Dermis microvascular lymphatic vessel endothelial cell (primary cell): ENCODE measurements at places on chromosomes 3 and 15. TPM values are rescaled to one million over a fixed set of nuclear protein-coding genes. Genes with fewer than 3 reads are reported as not detected.

Gene IL12A
- total RNA-seq, result 0.13 TPM in 1 of 2 replicates, not detected in the other

Gene SLC22A14
- total RNA-seq, result under 0.01 TPM in 1 of 2 replicates, not detected in the other

Gene ACAA1
- 34.9 and 45.1 TPM in 2 replicates for total RNA-seq

Gene PATL2
- total RNA-seq, result under 0.01 and 0.13 TPM in 2 replicates

Gene GPD1L
- 13.4 and 13.9 TPM in 2 replicates for total RNA-seq

DNA sequence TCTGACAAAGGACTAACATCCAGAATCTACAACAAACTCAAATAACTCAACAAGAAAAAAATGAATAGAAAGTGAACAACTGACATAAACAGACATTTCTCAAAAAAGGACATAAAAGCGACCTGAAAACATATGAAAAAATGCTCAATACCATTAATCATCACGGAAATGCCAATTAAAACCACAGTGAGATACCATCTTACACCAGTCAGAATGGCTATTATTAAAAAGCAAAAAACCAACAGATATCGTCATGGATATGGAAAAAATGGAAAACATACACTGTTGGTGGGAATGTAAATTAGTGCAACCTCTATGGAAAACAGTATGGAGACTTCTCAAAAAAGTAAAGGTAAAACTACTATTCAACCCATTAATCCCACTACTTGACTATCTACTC lies 53.3 kb downstream of the ZNF385D start:
- no peak for DNase-seq

DNA sequence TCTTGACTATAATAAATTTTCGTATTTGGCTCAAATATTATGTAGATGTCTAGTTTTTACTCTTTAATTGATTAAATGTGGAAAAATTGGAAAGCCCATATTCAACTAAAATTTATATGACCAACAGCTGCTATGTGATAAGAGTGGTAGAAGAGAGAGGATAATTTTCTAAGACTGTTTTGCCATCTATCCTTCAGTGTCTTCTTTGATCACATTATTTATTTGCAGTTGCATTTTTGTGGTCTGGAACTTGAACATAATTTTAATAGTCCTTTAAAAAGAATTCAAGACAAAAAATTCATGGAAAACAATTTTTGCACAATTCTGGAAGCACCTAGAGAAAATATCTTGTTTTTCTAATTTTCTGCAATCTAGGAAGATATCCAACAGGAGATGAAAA lies 213.3 kb upstream of the THBS1 start:
- DNase-seq, result no peak

DNA sequence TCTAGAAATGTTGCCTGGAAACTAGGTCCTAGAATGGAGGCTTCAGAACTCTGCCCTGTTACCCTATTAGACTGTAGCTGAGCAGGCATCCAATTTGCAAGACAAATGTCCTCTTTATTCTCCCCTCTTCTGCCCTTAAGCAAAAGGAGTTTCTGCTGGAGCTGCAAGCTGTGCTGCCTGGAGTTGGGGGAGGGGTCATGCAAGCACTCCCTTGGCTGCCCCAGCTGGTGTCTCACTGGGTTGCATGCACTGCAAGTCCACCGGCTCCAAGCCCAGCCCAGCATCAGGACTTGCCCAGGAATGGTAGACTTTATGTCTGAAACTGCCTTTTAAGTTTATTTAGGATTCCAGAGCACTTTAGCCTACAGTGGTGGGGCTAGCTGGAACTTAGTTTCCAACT lies 15.7 kb upstream of the RBP2 start:
- no peak for DNase-seq

DNA sequence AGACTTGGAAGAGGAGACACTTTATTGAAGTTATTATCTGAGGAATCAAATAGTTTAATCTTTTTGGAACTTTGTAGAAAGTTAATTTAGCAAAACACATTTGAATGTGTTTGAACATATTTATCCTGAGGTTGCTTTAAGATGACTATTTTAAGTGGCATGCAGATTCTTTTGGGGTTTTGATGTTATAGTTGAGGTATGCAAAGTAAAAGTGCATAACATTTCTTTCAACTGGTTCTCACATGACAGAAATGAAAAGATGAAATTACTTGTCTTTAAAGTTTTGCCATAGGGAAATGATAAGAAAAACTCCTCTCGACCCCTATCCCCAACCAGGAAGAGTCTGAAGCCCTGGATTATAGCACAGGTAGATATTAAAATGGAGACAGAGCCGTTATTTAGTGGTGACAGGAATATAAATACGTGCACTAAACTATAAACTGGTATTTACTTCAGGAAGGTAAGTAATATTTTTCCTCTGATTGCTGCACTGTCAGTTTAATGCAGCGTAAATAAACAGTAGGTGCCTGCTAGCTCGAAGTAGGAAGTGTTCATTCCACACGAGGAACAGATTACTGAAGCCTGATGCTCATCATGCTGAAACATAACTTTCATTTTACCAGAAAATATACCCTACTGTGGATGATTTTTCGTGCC lies 15.1 kb upstream of the SATB1 start:
- no peak for DNase-seq

- no peak for DNase-seq
Measured at GRCh38 chr3:28151608-28152228, 89.7 kb upstream of the CMC1 start.

DNA sequence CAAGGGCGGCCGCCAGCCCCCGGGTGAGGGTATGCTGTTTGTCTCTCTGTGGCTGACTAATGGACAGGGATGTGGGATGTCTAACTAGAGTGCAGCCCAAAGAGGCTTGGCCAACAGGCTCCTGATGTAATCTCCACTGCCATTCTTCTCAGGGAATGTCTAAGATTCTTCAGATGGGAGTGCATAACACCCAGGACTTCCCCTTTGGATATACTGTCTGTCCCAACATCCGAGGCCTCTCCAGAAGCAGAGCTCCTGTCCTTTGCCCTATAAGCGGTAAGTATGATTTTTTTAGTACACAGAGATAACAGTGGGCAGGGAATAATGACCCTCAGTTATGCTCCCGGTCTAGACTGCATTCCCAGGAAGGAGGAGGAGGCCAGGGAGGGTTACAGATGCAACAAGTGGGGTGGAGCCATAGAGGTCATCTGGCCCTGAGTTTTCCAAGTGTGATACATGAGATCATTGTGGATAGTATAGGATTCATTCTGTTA lies 62.5 kb upstream of the SLCO2A1 start:
- no peak for DNase-seq

- DNase-seq, result no peak
Measured at GRCh38 chr3:42505128-42505848, 2.8 kb downstream of the VIPR1 start.

- DNase-seq, result no peak
Measured at GRCh38 chr3:194298331-194299227, 52.5 kb downstream of the CPN2 start.

GRCh38 chr3:71868876-71869275 lies 83.9 kb upstream of the PROK2 start:
- no peak for DNase-seq

GRCh38 chr3:49013738-49014660 lies 4.4 kb downstream of the DALRD3 start:
- DNase-seq, result no peak

DNA sequence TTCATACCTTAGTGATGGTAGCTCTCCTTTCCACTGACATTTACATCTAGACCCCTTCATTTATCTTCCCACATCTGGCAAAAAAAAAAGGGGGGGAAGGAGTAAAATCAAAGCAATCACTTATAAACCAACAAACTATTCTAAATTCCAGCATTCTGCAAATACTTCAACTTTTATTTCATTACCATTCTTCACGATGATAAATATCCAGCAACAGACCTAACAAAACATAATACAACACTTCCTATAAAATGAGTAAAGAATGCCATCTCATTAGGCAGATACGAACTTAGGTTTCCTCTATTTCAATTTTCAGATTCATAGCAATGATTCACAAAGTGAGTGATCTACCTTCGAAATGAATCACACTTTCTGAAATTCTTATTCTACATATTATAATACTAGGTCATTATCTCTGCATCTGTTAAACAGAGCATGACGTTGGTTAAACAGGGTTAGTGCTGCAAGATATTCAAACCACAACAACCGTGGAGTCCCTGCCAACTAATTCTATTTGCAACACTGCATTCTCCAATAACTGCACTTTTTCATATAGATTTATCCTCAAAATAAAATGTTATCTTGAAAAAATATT lies at the start of gene LRRFIP2:
TSS of gene LRRFIP2 (minus strand) at position 51 of the 595 bp plus-strand sequence. CDS start 25,599 bp downstream, outside the sequence.
- DNase-seq, result peak; percentile 55

DNA sequence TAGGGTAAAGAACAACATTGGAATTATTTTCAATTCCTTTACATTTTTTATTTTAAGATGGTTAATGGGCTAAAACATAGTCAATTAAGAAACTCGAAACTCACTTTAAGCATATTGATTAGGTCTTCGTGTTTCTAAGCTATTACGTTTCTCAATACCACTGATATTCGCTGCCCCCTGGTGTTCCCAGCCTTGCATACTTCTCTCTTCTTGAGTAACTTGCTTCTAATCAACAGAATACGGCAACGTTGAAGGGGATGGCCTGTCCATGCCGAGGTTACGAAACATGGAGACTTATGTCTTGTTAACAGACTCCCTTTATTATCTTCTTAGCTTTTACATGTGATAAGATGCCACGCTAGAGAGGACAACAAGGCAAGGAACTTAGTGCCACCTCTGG lies 43.6 kb downstream of the ROBO1 start:
- no peak for DNase-seq

DNA sequence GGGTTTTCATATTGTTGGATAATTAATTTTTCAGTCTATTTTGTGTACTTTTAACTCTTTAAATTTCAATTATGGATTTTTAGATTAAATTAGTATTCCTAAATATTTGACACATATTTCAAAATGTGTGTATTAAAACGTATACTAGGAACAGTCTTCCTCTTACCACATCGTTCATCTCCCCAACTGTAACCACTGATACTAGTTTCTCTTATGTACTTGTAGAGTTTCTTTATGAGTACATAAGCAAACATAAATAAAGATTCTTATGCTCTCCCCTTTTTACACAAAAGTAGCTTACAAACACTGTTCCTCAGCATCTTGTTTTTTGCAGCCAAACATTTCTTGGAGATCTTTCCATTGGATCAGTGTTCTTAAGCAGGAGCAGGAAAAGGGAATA lies 45.9 kb downstream of the CMSS1 start:
- no peak for DNase-seq

DNA sequence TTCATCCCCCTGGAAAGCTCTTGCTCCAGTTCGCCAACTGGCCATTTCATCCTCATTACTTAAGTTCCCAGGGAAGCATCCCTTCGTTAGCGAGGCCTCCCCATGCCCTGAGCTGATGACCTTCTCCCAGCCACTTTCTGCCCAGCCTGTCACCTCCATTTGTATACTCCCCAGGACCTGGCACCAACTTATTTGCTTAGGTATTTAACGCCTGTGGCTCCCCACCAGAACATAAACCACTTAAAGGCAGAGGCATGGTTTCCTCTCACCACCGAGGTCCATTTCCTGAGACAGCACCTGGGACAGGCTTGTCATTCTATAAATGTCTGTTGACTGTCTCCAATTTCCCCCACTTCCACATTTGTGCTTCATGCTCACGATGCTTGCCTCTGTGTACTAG lies 189.0 kb downstream of the ZNF621 start:
- DNase-seq, result no peak

DNA sequence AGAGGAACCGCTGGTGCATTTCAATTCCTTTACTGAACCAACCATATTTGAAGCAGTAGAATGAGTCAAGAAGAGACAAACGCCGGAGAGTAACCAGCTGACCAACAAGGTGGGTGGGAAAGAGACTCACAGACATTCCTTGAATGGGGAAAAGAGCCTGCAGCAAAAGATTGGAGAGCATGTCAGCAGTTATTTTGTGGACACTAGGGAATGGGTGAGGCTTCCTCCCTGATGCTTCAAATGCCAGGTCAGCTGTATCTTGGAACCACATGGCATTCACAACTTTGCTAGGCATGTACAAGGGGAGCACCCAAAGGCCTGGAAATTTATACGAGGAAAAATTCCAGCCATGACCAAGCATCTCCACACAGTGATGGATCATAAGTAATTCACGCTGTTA lies 29.9 kb upstream of the ZKSCAN7 start:
- no peak for DNase-seq

- DNase-seq, result no peak
Measured at GRCh38 chr3:37667335-37667734, 194.3 kb upstream of the CTDSPL start.

DNA sequence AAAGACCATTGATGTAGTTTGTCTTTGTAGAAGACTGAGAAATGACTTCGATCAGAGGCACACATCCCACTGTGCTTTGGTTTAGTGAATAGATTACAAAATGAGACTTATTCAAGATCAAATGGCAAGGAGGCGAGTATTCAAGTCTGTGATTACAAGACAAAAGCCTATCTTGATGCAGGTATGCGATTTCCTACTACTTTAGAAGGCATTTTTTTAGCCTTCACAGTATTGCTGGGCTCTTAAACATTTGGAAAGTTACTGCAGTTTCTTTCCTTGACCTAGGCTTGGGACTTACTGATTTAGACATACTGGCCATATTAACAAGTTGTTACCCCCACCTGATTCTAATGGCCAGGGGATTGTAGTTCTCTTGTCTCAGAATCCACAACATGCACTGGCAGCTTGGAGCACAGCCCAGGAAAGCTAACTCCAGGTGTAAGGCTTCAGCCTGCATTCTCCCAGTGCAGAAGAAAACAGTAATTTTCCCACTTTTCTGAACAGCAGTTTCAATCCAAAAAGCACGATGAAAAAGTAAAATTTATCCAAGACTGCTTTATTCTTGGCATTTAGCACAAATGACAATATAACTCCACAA lies 311.6 kb downstream of the EPHA6 start:
- no peak for DNase-seq

GRCh38 chr3:31798840-31799239 lies 182.2 kb downstream of the OSBPL10 start:
- no peak for DNase-seq
